ENCODE measurements at places on chromosomes 6 and 20.

GRCh38 chr6:123899745-123900144, 96.1 kb downstream of the NKAIN2 start:
- H3K27ac ChIP-seq = no peak overlapping the region
- H3K4me1 ChIP-seq = no peaks in the 10 kb centered on the region
- no peaks in the 10 kb centered on the region for H3K27me3 ChIP-seq
- no peak overlapping the region for H3K4me3 ChIP-seq
- H3K36me3 ChIP-seq = no peaks in the 10 kb centered on the region

GRCh38 chr6:25016014-25016720, 80.4 kb upstream of the RIPOR2 start:
- H3K36me3 ChIP-seq = no peaks in the 10 kb centered on the region
- no peak overlapping the region for H3K4me3 ChIP-seq
- H3K27me3 ChIP-seq = no peaks in the 10 kb centered on the region
- H3K4me1 ChIP-seq = peaks cover 38% of the 10 kb centered on the region

GRCh38 chr20:43949248-43949647, 34.6 kb downstream of the TOX2 start:
- no peaks in the 10 kb centered on the region for H3K36me3 ChIP-seq
- H3K27ac ChIP-seq = no peak overlapping the region
- no peak for DNase-seq
- H3K4me3 ChIP-seq = no peak overlapping the region
- peaks cover 12% of the 10 kb centered on the region for H3K4me1 ChIP-seq

DNA sequence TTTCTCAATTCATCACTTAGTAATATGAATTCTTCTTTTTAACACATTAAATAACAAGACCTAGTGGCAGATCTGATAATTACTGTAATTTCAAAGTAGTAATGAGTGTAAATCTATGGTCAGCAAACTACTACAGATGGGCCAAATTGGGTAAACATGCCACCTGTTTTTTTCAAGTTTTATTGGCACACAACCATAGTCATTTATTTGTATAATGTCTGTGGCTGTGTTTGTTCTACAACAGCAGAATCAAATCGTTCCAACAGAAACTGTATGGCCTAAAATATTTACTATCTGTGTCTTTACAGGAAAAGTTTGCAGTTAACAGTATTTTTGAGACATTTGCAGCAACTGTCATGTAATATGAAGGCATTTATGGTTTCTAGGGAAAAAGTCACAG, 86.1 kb upstream of the EYA2 start:
- no peaks in the 10 kb centered on the region for H3K4me1 ChIP-seq
- H3K27me3 ChIP-seq = peaks cover 21% of the 10 kb centered on the region
- H3K36me3 ChIP-seq = no peaks in the 10 kb centered on the region

DNA sequence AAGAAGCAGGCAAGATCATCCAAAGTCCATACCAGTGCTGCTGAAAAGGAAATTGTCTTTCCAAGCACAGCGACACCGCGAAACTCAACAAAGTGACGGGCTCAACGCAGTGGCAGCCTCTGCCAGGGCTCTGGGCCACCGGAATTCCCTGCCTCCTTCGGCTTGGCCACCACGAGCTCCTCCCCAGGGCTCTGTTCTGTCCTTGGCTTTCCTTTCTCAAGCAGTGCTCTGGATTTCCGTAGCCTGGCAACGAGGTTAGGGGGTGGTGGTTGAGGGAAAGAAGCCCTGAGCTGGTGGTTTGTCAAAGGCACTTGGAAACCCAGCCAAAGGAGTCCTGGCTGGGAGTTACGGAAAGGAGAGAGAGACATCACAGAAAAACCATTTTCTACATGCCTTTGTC, 31.2 kb downstream of the PRR18 start:
- no peaks in the 10 kb centered on the region for H3K36me3 ChIP-seq
- H3K27me3 ChIP-seq = no peaks in the 10 kb centered on the region
- no peak overlapping the region for H3K27ac ChIP-seq
- no peaks in the 10 kb centered on the region for H3K4me1 ChIP-seq
- DNase-seq = no peak
- no peak overlapping the region for H3K4me3 ChIP-seq

- no peaks in the 10 kb centered on the region for H3K27me3 ChIP-seq
- peaks cover 7% of the 10 kb centered on the region for H3K4me1 ChIP-seq
- no peak for DNase-seq
- peak overlapping the region; percentile 25 for H3K27ac ChIP-seq
- no peak overlapping the region for H3K4me3 ChIP-seq
These were observed 34.7 kb upstream of the ADGRF4 start for GRCh38 chr6:47663462-47664216.

- no peak overlapping the region for H3K27ac ChIP-seq
- no peaks in the 10 kb centered on the region for H3K36me3 ChIP-seq
- H3K27me3 ChIP-seq = no peaks in the 10 kb centered on the region
- H3K4me3 ChIP-seq = no peak overlapping the region
- H3K4me1 ChIP-seq = no peaks in the 10 kb centered on the region
- no peak for DNase-seq
These were observed 69.9 kb upstream of the POU3F2 start for GRCh38 chr6:98764373-98764911.

DNA sequence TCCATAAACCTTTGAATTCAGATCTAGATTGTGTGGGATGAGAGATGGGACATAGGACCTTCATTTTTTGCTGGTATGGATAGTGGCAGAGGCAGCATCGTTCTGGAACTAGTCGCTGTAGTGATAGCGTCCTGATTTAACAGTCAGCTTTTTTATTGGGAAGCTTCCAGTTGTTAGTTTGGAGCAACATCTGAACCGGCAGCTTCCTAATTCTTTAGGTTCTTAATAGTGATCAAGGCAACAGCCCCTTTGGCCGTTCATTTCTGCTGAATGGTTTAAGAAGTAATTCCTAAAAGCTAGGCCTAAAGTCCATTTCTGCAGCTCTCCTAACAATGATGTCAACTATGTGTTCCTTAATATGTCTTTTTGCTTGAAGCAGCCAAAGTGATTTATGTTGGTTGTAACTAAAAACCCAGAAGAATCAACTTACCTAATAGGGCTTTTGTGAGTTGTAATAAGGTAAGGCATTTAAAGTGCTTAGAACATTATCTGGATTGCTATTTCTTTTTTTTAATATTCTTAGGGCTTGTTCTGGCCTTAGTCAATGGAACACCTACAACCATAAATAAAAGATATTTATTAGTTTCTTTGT, 90.3 kb downstream of the SHLD1 start:
- no peaks in the 10 kb centered on the region for H3K36me3 ChIP-seq
- H3K27me3 ChIP-seq = no peaks in the 10 kb centered on the region
- no peak overlapping the region for H3K27ac ChIP-seq
- H3K4me3 ChIP-seq = no peak overlapping the region
